ENCODE measurements at places on chromosomes 5 and 9. TPM values are rescaled to one million over a fixed set of nuclear protein-coding genes. Genes with fewer than 3 reads are reported as not detected.
A peak's percentile ranks its signal among the peaks of the same experiment; 100 is the strongest.

GRCh38 chr9:37201581-37201980 lies 81.2 kb downstream of the ZCCHC7 start:
- no peak for DNase-seq
- H3K27me3 ChIP-seq, result no peaks in the 10 kb centered on the region
- peaks cover 44% of the 10 kb centered on the region for H3K4me1 ChIP-seq
- H3K27ac ChIP-seq, result no peak overlapping the region
- peaks cover 20% of the 10 kb centered on the region for H3K36me3 ChIP-seq
- no peak overlapping the region for H3K4me3 ChIP-seq

DNA sequence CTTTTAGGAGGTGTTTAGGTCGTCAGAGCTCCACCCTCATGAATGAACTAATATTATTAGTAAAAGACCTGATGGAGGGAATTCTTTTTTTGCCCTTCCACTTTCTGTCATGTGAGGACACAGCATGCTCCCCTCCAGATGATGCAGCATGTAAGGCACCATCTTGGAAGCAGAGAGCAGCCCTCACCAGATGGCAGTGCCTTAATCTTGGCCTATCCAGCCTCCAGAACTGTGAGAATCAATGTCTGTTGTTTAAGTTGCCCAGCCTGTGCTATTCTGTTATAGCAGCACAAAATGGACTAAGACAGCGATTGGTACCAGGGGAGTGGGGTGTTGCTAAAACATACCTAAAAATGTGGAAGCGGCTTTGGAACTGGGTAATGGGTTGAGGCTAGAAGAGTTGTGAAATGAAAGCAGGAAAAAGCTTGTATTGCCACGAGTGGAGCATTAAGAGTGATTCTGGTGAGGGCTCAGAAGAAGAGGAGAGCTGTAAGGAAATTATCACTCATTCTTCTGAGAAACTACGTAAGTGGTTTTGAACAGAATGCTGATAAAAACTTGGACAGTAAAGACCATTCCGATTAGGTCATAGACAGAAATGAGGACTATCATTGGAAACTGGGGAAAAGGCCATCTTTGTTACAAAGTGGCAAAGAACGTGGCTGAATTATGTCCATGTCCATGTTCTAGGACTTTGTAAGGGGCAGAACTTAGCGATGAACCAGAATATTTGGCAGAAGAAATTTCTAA lies 28.6 kb downstream of the PTPDC1 start:
- no peaks in the 10 kb centered on the region for H3K4me1 ChIP-seq
- H3K36me3 ChIP-seq, result peaks cover 1% of the 10 kb centered on the region
- H3K4me3 ChIP-seq, result no peak overlapping the region
- H3K27ac ChIP-seq, result no peak overlapping the region
- DNase-seq, result no peak

- H3K27me3 ChIP-seq, result peaks cover 36% of the 10 kb centered on the region
- no peak overlapping the region for H3K4me3 ChIP-seq
- H3K36me3 ChIP-seq, result no peaks in the 10 kb centered on the region
Measured at GRCh38 chr9:122172131-122172530, 12.4 kb downstream of the MORN5 start.

- no peak overlapping the region for H3K4me3 ChIP-seq
- no peaks in the 10 kb centered on the region for H3K36me3 ChIP-seq
- no peaks in the 10 kb centered on the region for H3K27me3 ChIP-seq
- no peak overlapping the region for H3K27ac ChIP-seq
Measured at GRCh38 chr9:70760228-70760627, 345.8 kb upstream of the KLF9 start.

GRCh38 chr5:75148051-75148450 lies 88.6 kb downstream of the ANKRD31 start:
- H3K4me1 ChIP-seq, result peaks cover 8% of the 10 kb centered on the region
- H3K27ac ChIP-seq, result no peak overlapping the region
- H3K4me3 ChIP-seq, result no peak overlapping the region
- H3K27me3 ChIP-seq, result no peaks in the 10 kb centered on the region

DNA sequence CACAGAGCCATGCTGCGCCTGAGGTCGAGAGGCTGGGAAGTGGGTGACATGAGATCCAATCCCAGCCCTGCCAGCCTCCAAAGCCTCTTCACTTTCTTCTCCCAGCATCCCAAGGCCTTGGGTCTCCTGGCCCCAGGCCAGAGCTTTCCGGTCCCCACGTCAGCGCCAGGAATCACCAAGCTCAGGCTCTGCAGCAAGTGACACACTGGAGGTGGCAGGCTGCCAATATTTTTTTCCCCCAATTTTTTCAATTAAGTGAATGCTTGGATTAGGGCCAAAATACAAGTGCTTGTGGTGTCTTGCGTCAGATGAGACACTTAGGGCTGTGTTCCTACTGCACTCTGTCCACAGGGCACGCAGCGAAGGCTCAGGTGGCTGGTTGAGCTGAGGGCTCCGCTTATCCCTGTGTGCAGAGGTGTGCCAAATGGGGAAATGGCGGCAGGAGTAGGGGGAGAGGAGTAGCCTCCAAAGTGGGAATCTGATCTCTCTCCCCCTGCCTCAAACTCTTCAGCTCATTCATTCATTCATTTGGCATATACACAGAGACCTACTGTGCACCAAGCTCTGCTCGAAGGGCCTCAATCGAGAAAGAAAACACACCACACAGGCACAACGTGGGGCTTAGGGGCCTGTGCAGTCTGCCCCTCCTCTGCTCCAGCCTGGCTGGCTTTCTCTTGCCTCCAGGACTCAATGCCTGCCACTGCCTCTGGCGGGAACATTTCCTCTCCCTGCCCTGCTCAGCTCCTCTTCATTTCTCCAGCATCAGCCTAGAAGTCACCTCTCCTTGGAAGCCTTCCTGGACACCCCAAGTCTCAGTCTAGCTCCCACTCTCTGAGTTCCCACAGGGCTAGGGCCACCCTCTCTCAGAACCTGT lies 16.6 kb downstream of the SH3PXD2B start:
- no peak for DNase-seq
- no peaks in the 10 kb centered on the region for H3K27me3 ChIP-seq
- H3K36me3 ChIP-seq, result no peaks in the 10 kb centered on the region
- no peak overlapping the region for H3K27ac ChIP-seq
- H3K4me1 ChIP-seq, result peaks cover 2% of the 10 kb centered on the region

DNA sequence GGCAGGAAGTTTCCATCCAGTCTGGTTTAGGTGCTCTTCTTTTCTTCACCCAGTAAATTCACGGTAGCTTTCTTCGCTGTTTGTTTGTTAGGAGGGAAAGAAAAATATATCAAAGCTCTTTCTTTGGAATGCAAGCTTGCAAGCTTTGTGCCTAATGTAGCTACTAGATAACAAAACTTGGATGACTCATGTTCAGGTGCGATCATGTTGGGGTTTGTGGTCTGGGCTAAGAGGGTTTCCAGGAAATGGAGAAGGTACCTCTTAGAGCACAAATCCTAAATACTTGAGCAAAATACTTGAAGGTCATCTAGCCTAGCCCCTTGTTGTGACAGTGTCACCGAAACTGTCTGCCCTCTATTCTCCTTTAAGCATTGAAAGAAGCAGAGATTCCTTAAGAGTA lies 17.7 kb downstream of the SRP19 start:
- peaks cover 29% of the 10 kb centered on the region for H3K36me3 ChIP-seq
- peak; percentile 60 for DNase-seq
- H3K4me3 ChIP-seq, result peak overlapping the region; percentile 77
- peak overlapping the region; percentile 95 for H3K27ac ChIP-seq
- H3K27me3 ChIP-seq, result no peaks in the 10 kb centered on the region
- peaks cover 26% of the 10 kb centered on the region for H3K4me1 ChIP-seq

GRCh38 chr9:115952430-115953292 lies 200.9 kb upstream of the PAPPA start:
- H3K4me1 ChIP-seq, result no peaks in the 10 kb centered on the region
- H3K36me3 ChIP-seq, result no peaks in the 10 kb centered on the region
- H3K27me3 ChIP-seq, result no peaks in the 10 kb centered on the region
- no peak overlapping the region for H3K4me3 ChIP-seq
- DNase-seq, result no peak

DNA sequence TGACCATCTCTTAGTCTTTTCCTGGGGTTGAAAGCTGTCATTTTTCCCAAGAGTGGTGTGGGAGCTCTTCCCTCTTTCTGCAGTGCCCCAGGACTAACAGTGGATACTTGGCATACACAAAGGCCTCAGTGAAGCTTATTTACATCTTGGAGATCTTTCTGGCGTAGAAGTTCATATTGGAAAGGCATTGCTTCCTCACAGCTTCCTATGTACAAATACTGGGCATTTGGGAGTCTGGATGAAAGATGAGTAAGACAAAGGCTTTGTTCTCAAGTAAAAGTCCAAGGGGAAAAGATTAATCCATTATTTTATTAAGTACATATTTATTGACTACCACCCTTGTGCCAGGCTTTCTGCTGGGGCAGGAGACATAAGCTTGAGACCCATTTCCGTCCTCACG lies 22.0 kb downstream of the MAP3K1 start:
- H3K36me3 ChIP-seq, result no peaks in the 10 kb centered on the region
- no peak for DNase-seq
- peaks cover 90% of the 10 kb centered on the region for H3K4me1 ChIP-seq
- peak overlapping the region; percentile 26 for H3K27ac ChIP-seq
- no peak overlapping the region for H3K4me3 ChIP-seq

DNA sequence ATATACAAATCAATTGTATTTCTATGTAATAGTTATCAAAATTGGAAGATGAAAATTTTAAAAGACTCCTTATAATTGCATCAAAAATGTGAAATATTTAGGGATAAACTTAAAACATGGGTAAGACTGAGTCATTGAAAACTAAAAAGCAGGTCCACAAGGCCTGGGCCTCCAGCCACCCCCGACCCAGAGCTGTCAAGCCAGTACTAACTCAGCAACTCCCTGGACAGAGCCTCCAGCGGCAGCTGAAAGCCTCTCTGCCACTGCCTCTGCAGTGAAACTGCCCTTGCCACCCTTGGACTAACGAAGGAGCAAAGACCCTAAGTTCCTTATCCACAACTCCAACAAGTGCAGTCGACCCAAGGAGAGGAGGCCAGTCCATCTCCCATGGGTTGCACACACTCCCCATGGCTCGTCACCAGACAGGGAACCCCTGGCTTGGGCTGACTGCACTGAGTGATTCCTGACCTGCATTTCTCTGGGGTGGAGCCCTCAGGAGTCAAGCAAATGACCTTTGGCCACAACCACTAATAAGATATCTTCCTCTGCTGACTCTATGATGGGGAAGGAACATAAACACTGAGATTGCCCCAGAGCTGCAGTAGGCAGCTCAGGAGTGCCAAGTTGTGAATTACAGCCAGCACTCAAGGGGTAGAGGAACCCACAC lies 20.5 kb downstream of the PTGER4 start:
- no peak overlapping the region for H3K27ac ChIP-seq
- peaks cover 54% of the 10 kb centered on the region for H3K36me3 ChIP-seq
- H3K27me3 ChIP-seq, result no peaks in the 10 kb centered on the region
- H3K4me1 ChIP-seq, result peaks cover 6% of the 10 kb centered on the region
- H3K4me3 ChIP-seq, result no peak overlapping the region

- no peak for DNase-seq
- H3K4me3 ChIP-seq, result no peak overlapping the region
- no peak overlapping the region for H3K27ac ChIP-seq
- H3K27me3 ChIP-seq, result no peaks in the 10 kb centered on the region
Measured at GRCh38 chr9:95095641-95096355, 221.7 kb downstream of the FANCC start.

Gene PTBP3
- 125 TPM for total RNA-seq

Gene SLCO6A1
- total RNA-seq, result not detected

Gene RGMB
- 2.2 TPM for total RNA-seq
